Heart left ventricle (tissue), 16 donors: ENCODE measurements at places on chromosomes 12 and 14. TPM values are rescaled to one million over a fixed set of nuclear protein-coding genes. Genes with fewer than 3 reads are reported as not detected.
A peak's percentile ranks its signal among the peaks of the same experiment; 100 is the strongest.

DNA sequence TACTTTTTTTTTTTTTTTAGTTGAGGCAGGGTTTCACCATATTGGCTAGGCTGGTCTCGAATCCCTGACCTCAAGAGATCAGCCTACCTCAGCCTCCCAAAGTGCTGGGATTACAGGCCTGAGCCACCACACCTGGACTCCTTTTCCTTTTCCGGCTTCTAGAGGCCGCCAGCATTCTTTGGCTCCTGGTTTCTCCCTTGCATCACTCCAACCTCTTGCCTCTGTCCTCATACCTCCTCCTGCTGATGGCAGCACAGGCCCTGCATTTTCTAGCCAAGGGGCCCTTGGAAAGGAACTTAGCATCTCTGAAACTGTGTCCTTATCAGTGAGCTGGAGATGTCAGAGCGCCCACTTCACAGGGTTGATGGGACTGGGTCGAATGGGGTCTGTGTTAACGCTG is 53.3 kb downstream of the MAP1LC3B2 start:
- no peak for DNase-seq

- no peak for DNase-seq
Observed at GRCh38 chr12:34205401-34205800, 183.1 kb downstream of the ALG10 start.

DNA sequence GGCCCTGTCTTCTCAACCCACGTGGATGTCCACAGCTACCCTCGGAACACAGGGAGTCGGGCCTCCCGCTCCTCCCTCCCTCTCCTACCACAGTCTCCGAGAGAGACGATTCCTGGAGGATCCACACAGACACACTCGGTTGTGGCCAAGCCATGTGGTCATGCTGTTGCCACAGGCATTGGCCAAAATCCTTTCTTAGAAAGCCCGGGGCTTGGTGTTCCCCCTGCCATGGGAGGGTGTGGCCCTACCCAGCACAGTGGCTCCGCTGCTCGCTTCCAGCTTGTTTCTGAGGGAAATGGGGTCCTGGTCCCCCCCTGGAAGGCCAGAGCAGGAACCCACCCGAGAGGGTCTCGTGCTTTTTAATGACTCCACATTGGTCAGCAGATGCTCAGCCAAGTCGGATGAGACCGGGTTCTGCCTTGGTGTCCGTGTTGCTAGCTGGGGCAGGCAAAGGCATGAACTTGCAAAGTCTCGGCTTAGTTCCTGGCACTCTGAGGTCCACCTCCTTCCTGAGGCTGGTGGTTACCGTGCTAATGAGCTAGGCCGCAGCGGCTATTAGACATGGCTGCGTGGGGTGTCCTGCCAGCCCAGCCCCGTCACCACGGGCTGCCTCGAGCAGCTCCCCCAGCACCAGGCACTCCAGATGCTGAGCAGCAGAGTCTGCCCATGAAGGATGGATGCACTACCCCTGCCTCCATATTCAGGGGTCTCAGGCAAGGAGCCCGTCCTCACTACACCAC is 46.8 kb upstream of the MEG3 start:
- peak; percentile 37 for DNase-seq

The PLA2G1B gene
- polyA plus RNA-seq: not detected

GRCh38 chr14:71166180-71166837 is 259.1 kb downstream of the PCNX1 start:
- no peak for DNase-seq
